ENCODE measurements at places on chromosomes 6 and 20.

- no peak for DNase-seq
These were observed 17.6 kb upstream of the CDKN1A start for GRCh38 chr6:36660771-36661471.

GRCh38 chr6:76441875-76442274 is 369.4 kb upstream of the IMPG1 start:
- DNase-seq, result no peak

GRCh38 chr6:157090736-157091135 is 232.6 kb downstream of the TMEM242 start:
- DNase-seq, result no peak

- DNase-seq, result no peak
These were observed 2.5 kb downstream of the KCNK5 start for GRCh38 chr6:39226639-39227329.

- no peak for DNase-seq
These were observed 58.7 kb upstream of the ARMC2 start for GRCh38 chr6:108789475-108789874.

DNA sequence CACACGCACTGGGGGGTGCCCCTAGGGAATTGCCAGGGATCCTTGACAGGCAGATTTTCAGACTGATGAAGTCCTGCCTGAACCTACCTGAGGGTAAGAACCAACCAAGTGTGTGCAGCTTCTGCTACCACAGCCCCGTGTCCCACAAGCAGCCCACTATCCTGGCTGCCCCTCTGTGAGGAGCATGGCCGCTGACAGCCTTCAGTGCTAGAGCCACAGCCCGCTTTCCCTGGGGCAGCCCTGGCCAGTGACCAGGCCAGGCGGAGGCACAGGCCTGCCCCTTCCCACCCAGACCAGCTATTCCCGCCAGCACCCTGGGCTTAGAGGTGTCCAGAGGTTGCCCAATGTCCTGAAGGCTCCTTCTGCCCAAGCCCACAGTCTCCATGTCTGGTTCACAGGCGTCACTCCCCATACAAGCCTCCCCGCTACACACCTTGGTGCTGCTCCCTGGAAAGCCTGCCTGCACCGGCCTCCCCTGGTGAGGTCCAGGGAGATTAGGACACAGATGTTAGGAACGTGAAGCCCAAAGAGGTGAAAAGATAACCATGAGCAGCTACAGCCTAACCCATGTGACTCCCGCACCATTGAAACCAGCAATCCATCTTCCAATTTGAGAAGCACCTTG is 207.0 kb downstream of the SYNDIG1 start:
- no peak for DNase-seq

GRCh38 chr20:31642837-31643236 is 5.1 kb downstream of the COX4I2 start:
- no peak for DNase-seq

DNA sequence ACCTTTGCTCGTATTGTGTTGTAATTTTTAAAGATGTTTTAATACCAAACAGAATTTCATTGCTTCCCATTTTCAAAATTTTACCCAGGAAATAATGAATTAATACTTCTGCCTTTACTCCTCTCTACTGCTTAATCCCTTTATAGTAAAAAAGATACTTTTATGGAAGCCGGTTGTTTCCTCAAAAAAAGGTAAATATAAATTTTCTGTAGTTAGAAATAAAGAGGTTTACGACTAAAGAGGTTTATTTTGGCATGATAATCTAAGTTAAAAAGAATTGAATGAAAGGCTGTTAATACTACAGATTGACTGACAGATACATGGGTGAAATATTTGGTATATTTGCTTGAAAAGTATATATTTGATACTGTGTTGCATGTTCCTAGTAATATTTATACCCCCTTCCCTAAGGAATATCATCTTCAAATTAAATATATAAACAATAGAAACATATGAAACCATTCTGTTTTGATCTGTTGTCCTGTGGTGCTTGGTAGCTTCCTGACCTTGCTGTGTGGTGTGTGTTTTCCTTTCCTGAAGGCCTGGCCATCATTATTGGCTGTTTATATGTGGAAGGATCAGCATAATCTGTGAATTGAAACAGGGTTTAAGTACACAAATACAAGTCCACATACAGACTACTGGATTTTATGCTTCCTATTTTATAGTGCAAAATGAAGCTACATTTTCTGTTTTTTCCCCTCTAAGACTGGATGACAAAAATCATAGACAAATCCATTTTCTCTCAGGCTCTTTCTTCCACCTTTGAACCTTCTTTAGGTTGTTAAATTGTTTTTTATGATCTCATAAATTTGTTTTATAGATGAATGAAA is 2.3 kb downstream of the LIN28B start:
- DNase-seq, result no peak

DNA sequence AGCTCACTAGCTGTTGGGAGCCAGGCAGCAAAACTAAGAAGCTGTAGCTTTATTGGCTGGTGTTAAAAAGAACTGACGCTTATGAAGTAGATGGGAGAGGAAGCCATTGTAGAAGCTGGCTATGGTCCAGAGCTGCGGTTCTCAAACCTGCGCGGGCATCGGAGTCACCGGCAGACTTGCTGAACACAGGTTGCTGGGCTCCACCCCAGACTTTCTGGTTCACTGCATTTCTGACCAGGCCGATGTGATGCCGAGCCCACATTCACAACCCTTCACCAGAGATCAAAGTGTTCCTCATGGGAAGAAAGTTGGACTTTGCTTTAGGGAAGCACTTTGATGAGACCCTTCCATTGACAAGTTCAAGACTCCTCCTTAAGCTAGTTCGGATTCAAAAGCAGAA is 231.6 kb downstream of the QKI start:
- DNase-seq, result no peak

GRCh38 chr20:35491823-35492222 is 36.4 kb downstream of the CEP250 start:
- no peak for DNase-seq

- no peak for DNase-seq
These were observed 266.0 kb downstream of the SLC24A3 start for GRCh38 chr20:19478320-19478895.

DNA sequence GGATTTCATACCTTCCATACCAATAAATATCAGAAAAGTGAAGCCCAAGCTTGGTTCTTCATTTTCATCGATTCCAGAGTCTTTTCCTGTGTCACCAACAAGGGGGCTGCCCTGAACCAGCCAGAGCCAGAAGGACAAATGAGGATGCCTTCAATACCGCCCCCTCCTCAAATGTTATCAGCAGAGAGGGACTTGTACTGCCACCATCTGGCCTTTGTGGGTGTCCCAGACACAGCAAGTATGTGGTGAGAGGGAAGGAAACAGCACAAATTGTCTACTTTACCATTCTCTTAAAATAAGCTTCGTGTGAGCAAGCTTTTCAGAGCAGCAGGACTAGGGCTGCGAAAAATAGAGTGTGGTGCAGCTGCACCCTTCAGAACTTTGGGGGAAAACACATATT is 165.3 kb downstream of the SOBP start:
- no peak for DNase-seq

- DNase-seq, result no peak
These were observed 5.9 kb downstream of the WASF1 start for GRCh38 chr6:110173506-110174132.

DNA sequence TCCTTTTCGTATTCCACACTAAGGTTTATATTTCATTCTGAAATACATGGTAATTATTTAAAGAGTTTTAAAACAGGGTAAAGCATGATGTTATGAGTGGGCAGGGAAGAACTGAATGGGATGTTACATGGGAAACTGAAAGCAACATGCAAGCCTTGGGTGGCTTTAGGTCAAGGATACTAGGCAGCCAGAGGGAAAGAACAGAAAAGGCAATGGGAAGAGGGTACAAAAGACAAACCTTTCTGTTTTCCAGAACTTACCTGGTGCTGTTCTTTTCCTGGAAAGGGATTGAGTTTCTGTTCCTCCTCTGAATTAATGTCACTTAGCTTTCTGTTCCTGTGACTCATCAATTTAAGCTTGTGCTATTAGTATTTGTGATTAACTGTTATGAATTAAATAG is 71.2 kb upstream of the SMIM8 start:
- DNase-seq, result no peak

- DNase-seq, result peak; percentile 40
These were observed 590 bp downstream of the RNF217 start for GRCh38 chr6:124962639-124963415.

- DNase-seq, result no peak
These were observed 609.9 kb upstream of the MAP3K7 start for GRCh38 chr6:91196729-91197128.

GRCh38 chr6:53464927-53465460 is 79.9 kb downstream of the GCLC start:
- DNase-seq, result peak; percentile 26

DNA sequence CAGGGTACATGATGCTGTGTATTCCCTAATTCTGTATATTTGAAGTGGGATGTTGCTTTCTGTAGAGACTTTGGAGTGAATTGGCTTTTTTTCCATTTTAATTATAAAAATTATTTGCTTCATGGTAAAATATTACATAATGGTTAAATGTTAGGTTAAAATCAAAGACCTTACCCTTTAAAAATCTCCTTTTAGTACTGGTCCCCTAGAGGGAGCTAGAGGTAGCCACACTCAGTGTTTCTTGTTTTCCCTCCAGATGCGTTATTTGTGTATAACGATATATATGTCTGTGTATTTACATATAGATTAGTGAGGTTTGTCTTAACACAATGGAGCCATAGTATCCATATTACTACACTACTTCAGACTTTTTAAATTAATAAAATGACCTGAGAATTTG is 146.7 kb downstream of the PLCB4 start:
- peak; percentile 34 for DNase-seq

DNA sequence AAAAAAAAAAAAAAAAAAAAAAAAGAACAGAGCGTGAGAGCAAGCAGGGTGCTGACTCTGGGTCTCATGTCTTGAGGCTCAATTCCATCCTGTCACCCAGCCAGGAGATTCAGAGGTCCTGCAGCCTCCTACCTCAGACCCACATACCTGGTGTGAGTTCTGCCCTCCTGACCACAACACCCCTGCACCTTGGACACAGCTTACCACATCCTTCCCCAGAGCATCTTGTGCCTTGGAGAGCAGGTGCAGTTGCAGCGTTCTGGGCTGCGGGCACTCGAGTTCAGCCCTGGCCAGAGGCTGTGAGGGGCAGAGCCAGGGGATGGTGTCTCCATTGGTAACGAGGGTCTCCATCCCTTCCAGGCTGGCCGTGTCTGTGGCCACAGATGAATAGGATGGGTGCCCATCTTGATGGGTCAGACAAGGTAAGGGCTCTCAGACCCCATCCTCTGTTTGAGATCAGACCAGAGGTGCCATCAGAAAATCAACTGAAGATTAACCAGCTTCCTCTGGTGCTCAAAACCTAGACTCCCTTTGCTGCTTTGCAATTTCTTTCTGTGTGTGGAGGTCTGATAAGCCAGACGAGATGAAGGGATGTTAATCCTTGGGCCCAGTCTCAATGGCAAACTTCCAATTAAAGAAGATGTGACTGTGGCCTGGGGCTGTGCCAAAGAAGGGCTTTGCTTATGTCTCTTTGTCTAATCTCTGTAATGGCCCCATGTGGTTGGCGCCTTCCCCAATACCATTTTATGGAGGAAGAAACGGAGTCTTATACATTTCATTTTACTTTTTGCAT is 14.7 kb upstream of the ZNF831 start:
- no peak for DNase-seq

GRCh38 chr6:170137176-170137891 is 153.5 kb downstream of the DLL1 start:
- no peak for DNase-seq

GRCh38 chr6:26284537-26285142 is 80.4 kb upstream of the BTN3A2 start:
- DNase-seq, result peak; percentile 70

DNA sequence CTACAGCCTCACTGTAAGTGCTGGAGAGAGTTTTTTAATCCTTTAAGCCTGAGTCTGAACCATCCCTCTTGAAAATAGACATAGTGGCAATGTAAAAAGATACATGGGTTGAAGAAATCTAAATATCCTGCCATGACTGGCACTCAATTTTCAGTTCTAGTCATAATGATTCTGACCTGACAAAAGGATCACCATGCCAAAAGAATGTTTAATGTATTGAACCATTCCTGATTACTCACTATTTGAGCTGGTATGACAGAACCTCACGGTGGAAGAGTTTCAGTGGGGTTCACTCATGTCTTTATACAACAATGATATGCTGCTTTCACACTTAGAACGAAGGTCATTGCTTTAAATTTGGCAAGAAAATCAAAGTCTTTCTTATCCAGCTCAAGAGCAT is 93.4 kb downstream of the HIVEP2 start:
- no peak for DNase-seq

DNA sequence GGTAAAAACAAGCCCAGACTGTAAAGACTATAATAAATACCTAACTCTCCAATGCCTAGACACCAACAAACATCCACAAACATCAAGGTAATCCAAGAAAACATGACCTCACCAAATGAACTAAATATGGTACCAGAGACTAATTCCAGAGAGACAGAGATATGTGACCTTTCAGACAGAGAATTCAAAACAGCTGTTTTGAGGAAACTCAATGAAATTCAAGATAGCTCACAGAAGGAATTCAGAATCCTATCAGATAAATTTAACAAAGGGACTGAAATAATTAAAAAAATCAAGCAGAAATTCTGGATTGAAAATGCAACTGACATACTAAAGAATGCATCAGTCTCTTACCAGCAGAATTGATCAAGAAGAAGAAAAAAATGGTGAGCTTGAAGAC is 26.6 kb downstream of the NCOA6 start:
- DNase-seq, result no peak

- DNase-seq, result no peak
These were observed 454.6 kb upstream of the EYS start for GRCh38 chr6:66161546-66162108.

- no peak for DNase-seq
These were observed 210.1 kb upstream of the CNR1 start for GRCh38 chr6:88376197-88376596.

- peak; percentile 91 for DNase-seq
These were observed 23.6 kb downstream of the BCL2L1 start for GRCh38 chr20:31698803-31699718.

GRCh38 chr20:58243653-58244410 is 15.4 kb upstream of the ANKRD60 start:
- DNase-seq, result no peak

DNA sequence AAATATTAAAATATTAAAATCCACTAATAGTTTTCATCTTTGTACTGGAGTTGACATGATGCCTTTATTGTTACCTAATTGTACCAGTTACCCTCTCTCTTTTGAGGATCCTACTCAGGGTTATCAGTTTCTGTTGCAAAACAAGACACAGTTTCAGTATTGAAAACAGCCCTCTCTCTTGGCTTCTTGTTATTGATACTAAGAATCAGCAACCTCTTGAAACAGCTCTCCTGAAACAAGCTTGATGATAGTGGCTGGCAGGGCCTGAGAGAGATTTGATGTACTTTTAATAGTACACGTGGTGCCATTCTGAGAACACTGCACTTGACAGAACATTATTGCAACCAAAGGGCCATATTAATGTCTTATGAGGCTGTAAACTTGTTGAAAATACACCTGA is 64.9 kb upstream of the MEI4 start:
- DNase-seq, result no peak

DNA sequence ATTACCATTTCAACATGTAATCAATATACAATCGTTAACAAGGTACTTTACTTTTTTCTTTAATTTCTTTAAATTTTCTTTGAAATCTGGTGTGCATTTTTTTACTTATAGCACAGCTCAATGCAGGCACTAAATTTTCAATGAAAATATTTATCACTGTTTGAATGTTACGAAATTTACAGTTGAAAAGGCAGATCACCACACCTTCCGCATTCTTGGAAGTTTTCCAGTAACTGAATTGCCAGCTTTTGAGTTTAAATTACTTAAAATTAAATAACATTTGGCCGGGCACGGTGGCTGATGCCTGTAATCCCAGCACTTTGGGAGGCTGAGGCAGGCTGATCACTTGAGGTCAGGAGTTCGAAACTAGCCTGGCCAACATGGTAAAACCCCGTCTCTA is 309.9 kb downstream of the BMP7 start:
- DNase-seq, result no peak

- no peak for DNase-seq
These were observed 115.7 kb upstream of the CLDN20 start for GRCh38 chr6:155147958-155148663.
